ENCODE measurements at places on chromosomes 2 and 18.

- no peak for DNase-seq
Measured at GRCh38 chr2:52342458-52342857, 1310.5 kb upstream of the NRXN1 start.

- DNase-seq = no peak
Measured at GRCh38 chr2:81395746-81396145, 1091.2 kb upstream of the LRRTM1 start.

GRCh38 chr2:27907547-27907946, 17.0 kb downstream of the BABAM2 start:
- DNase-seq = no peak

DNA sequence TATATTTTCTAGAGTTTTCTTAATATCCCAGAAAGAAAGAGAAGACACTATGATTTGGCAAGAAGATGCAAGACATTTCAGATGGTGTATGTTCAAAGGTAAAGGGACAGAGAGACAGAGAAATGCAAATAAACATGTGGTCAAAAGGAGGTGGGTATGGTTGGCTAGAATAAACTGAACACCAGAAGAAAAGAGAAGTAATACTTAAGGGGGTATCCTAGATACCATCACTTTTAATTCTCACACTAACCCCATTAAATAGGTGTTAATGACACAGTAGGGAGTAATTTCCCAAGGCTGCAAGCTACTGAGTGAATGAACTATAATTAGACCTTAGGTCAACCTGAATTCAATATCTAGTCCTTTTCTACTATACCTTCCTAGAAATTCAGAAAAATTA, 111.2 kb upstream of the CD226 start:
- no peak for DNase-seq

DNA sequence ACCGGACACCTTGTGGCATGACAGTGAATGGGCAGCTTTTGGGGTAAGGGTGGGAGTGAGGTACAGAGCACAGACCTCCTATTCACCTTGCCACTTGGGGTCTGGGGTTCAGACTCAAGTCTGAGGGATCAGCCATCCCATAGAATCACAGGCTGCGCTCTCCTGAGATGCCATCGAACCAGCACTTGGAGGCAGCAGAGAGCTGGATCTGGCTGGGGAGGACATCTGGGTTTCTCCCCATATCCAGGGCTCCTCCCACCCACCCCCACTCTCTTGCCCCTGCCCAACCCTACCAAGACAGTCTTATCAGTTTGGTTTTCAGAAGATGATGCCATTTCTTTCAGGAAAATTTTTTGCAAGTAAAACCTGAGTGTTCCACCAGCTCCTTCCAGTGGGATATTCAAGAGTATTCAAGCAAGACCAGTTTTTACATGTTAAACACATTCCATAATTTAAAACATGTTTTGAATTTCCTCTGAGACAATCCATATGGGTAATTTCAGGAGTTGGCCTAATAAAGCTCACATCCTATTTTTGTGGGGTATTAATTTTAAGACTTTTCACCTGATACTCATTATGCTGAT, 29.2 kb upstream of the TEX44 start:
- DNase-seq = no peak

- DNase-seq = peak; percentile 25
Measured at GRCh38 chr2:136242687-136243277, 124.8 kb upstream of the CXCR4 start.

DNA sequence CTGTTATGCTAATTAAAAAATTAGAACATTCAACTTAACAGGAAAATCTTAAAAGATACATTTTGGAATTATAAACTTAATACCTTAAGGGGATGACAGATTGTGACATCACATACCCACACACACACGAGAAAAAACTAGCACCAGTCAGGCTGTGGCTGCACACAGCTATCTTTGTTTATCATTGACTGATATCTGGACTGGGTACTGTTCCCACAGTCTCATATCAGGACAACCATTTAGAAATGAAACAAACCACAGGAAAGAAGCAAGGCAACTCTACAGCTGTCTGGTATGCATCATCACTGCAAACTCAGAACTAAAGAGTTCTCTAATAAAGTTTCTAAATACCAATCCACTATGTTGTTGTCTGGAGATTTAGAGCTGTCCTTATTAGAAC, 210.9 kb upstream of the SMAD7 start:
- DNase-seq = no peak

DNA sequence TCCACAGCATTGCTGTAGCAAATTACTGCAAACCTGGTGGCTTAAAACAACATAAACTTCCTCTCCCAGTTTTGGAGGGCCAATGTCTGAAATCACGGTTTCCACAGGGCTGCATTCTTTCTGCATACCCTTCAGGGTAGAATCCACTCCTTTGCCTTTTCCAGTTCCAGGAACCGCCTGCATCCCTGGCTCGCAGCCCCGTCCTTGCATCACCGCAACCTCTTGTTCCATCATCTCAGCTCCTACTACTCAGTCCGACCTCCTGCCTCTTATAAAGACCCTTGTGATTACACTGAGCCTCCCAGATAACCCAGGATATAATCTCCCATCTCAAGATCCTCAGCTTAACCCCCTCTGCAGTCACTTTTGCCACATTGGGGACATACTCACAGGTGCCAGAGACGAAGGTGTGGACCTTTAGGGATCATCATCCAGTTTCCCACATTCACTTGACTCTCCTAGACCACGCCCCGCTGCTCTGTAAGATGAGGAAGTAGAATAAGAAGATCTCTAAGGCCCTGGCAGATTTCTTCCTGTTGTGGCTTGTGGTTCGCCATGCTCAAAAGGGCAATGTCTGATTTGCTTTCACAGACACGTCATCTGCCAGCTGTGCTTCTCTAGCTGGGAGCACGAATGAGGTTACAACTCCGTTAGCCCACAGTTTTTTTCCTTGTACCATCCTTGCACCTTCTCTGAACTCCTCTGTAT, 103.6 kb upstream of the AGAP1 start:
- peak; percentile 7 for DNase-seq

DNA sequence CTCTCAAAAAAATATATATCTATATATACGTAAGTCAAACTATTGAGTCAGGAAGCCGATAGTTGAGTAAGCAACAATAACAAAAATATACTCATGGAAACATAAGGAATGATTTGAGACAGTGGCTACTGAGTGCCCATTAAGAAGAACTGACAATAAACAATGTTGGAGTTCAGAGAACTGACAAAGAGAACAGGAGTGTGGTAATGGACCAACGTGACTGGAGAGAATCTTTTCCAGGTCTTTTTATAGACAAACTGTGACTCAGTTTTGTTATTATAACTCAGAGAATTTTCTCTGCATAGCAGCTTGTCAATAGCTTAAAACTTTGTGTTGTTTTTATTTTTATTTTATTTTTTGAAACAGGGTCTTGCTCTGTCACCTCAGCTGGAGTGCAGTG, 4.6 kb upstream of the GALM start:
- DNase-seq = no peak

DNA sequence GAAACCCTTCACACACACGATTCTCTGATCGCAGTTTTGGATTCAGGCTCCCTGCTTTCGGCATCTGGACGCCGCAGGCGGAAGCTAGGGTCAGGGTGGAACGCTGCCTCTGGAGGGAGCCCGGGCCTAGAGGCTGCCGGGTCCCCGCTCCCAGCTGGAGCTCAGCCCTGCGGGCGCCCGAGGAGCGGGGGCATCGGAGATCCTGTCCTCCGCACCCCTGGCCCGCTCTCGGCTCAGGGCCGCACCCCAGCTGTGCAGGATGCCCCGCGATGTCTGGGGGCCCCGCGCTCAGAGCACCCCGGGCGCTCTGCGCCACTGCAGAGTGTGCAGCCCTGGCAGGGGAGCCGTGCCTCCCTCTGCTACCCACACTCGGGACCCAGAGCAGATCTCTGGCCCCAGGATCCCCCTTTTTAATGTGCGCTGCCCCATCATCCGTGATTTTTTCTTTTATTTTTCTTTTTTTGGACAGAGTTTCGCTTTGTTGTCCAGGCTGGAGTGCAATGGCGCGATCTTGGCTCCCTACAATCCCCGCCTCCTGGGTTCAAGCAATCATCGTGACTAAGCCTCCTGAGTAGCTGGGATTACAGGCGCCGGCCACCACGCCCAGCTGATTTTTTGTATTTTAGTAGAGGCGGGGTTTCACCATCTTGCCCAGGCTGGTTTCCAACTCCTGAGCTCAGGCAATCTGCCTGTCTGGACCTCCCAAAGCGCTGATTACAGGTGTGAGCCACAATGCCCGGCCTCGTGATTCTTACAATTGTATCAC, 54.8 kb upstream of the TUBA3E start:
- no peak for DNase-seq

GRCh38 chr2:196113061-196113974, 44.7 kb upstream of the DNAH7 start:
- DNase-seq = no peak

- DNase-seq = no peak
Measured at GRCh38 chr2:84494070-84494469, 22.2 kb upstream of the DNAH6 start.

- DNase-seq = no peak
Measured at GRCh38 chr2:43343573-43344304, 117.3 kb upstream of the ZFP36L2 start.

DNA sequence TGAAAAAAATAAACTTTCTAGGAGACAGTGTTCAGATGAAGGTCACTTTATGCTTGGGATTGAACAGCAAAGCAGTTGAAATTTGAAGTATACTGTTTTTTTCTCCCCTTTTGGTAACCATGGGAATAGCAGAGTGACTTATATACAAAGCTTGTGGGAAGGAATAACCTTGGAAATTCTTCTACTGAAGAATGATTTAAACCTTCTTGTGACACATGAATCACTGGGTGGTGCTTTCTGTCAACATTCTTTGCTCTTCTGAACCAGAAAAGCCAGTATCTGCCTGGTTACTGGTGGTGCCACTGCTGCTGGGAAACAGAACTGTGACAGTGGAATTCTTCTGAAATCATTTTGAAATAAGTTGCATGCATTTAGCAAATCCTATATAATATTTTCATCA, 39.4 kb upstream of the RND3 start:
- DNase-seq = no peak

DNA sequence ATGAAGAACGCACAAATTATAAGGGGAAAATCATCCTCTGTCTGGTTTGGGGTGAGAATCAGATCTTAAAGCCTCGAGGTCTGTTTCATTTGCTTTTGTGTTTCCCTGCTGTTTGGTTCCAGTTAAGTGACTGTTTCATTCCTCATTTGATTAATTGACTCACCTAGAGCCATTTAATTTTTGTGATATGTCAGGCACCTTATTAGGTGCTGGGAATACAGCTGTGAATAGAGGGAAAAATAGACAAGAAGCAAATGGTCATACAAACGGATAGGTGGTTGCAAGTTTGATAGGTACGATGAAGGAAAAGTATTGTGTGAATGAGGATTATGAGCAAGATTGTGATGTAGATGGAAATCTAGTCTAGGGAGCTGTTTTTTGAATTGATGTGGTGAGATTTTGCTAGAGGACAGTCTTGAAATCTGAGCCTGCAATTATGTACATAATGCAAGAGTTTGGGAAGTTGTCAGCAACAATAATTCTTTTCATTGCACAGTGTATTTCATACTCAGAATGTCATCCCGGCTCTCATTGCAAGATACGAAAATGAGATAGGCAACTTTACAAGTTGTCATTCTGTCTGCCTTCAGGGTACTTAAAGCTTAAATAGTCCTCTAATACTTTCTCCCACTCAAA, 2.2 kb downstream of the ACSL3 start:
- no peak for DNase-seq

DNA sequence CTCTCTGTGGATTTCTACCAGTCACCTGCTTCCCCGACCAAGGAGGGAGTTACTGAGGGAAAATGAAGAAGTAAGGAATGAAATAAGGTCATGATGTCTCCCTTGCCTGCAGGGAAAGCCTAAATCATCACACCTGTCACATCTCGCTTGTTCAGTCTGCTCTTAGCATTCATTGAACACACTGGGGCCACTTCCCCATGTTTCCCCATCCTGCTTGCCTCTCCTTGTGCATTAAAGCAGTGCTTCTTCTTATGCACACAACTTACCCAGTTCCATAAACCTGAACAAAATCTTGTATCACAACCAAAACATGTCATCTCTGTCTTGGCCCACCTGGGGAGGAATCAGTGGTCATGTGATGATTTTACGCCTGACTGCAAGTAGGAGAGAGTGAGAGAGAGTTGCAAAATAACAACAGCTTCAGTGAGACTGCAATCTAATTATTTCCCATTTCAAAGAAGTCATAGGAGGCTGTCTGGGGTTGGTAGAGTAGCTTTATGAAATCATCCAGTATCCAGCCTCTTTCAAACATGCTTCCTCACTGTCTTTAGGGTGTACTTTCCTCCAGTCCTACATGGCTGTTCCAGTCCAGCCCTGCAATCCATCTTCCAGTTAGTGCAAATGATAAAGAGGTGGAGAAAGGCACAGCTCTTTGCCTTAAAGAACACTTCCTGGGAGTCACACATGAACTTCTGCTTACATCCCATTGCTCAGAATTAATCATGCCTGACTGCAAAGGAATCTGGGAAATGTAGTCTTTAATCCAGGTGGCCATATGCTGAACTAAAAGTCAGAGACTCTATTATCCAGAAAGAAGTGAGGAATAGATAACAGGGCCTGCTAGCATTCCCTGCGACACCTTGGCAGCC, 220.1 kb downstream of the HAUS1 start:
- no peak for DNase-seq

DNA sequence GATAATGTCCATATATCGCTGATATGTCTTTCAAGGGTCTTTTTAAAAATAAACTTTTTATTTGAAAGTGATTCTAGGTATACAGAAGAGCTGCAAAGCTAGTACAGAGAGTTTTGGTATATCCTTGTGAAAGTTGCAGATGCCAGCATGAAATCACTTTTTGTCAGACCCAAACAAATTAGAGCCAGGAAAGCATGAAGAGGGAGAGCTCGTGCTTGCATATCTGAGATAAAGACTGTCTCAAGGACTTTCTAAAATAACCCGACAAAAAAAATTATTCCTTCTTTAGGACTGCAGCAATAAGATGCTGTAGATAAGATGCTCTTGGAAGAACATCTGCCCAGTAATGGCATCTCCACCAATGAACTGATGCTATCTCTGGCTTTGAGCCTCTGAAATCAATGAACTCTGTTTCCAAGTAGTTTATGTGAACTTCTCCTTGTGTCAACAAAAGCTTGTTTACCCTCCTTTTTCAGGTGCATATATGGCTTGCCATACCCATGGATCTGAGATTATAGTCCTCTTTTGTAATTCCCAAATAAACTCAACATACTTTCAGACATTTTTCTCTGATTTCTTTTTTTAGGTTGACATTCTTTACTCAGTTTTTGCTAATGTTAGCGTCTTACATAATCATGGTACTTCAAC, 774.6 kb upstream of the FAM98A start:
- no peak for DNase-seq

- no peak for DNase-seq
Measured at GRCh38 chr2:74429487-74430451, 8.2 kb downstream of the WDR54 start.

GRCh38 chr2:205531072-205531471, 151.2 kb upstream of the NRP2 start:
- no peak for DNase-seq

GRCh38 chr2:224520064-224520463, 65.1 kb downstream of the CUL3 start:
- no peak for DNase-seq

- no peak for DNase-seq
Measured at GRCh38 chr18:45232061-45232460, 383.2 kb upstream of the SLC14A2 start.

All from activated CD4-positive, alpha-beta T cell treated with anti-CD3 and anti-CD28 coated beads, Interleukin-2, amount 50 U/mL, for 1 hour (primary cell).